AG04450 (cell line): ENCODE measurements at places on chromosomes 12 and 14. TPM values are rescaled to one million over a fixed set of nuclear protein-coding genes. Genes with fewer than 3 reads are reported as not detected.

- DNase-seq: no peak
Observed at GRCh38 chr14:77912754-77913556, 113.0 kb downstream of the ADCK1 start.

Gene ZNF385A
- 1.5 and 2.8 TPM in 2 replicates for polyA plus RNA-seq

DNA sequence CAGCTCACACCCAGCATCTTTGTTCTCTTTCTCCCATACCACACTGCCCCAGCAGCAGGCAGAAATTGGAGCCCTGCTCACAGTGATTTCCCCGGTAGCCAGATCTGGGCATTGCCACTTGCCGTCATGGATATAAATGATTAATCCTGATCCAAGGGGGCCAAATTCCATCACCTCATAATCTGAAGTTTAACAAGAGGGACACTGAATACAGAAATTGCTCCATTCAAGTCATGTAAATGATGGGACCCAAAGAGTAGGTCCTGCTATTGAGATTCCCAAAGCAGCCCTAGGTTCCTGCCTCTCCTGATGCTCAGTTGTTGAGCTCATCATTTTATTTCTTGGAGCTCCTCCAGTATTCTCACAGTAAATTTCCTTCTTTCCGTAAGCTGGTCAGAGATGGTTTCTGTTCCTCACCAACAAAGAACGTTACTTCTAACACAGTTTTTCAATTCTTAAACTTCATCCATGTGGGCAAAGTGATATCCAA, 11.7 kb downstream of the ITPR2 start:
- DNase-seq: no peak

Gene TMEM229B
- polyA plus RNA-seq: 0.05 and 0.07 TPM in 2 replicates

- no peak for DNase-seq
Observed at GRCh38 chr14:104657101-104657524, 32.3 kb upstream of the INF2 start.

Gene MANSC4
- not detected in 2 replicates for polyA plus RNA-seq

GRCh38 chr12:27176765-27177164, 67.3 kb upstream of the STK38L start:
- DNase-seq: no peak

DNA sequence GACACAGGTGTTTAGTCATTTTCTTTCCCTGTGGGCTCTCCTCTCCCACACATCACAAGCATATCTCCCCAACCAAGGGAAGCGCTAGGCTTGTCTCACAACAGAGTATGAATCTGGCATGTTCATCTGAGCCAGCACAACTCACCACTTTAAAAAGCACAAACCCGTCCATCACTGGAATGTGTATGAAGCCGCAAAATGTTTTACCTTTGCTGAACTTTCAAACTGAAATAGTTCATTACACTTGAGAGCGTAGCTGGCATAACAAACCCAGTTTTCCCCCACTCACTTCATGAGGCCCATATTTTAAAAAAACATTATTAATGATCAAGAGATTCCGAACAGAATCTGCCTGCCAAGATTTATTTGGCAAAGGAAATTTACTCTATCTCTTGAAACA, 15.8 kb downstream of the NID2 start:
- DNase-seq: no peak

GRCh38 chr12:121799842-121800693, 3.7 kb upstream of the SETD1B start:
- peak; percentile 63 for DNase-seq
